ENCODE measurements at places on chromosomes 1 and 21.

GRCh38 chr1:229841230-229841629 lies 215.2 kb downstream of the URB2 start:
- no peak for DNase-seq

- no peak for DNase-seq
Measured at GRCh38 chr1:231923491-231924041, 297.0 kb downstream of the DISC1 start.

DNA sequence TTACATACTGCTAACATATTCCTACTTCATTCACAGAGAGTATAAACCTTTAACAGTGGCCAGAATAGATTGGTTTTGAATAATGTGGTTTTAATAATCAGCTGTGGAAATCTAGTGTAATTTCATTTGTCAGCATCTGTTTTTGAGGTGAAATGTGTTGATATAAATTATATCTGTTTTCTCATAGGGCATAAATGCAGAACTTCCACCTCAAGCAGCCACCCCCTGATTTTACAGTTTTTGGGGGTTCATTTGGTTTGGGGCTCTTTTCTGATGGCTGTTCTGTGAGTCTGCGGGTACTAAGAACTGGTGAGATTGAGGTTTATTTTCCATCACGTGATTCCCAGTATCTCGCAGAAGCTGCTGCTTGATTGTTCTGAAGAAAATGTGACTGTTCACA lies 23.2 kb downstream of the EDARADD start:
- DNase-seq, result no peak

GRCh38 chr1:194167956-194168640 lies 981.7 kb upstream of the B3GALT2 start:
- DNase-seq, result no peak

GRCh38 chr1:157313240-157313807 lies 175.1 kb upstream of the ETV3 start:
- DNase-seq, result no peak

DNA sequence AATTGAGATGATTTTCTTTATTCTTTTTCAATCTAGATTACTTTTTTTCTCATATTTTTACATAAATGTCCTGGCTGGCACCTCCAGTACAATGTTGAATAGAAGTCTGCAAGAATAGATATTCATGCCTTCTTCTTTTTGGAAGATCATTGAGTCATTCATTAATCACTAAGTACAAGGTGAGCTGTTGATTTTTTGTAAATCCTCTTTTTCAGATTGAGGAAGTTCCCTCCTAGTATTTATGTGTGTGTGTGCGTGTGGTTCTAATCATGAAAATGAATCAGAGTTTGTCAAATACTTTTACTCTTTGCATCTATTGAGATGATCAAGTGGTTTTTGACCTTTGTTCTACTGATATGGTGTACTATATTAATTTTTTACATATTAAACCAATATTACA lies 859.3 kb downstream of the KCNT2 start:
- DNase-seq, result no peak
